ENCODE measurements at places on chromosomes 1 and 21.
A peak's percentile ranks its signal among the peaks of the same experiment; 100 is the strongest.

- no peak for DNase-seq
Measured at GRCh38 chr1:228867951-228868730, 132.9 kb downstream of the RHOU start.

DNA sequence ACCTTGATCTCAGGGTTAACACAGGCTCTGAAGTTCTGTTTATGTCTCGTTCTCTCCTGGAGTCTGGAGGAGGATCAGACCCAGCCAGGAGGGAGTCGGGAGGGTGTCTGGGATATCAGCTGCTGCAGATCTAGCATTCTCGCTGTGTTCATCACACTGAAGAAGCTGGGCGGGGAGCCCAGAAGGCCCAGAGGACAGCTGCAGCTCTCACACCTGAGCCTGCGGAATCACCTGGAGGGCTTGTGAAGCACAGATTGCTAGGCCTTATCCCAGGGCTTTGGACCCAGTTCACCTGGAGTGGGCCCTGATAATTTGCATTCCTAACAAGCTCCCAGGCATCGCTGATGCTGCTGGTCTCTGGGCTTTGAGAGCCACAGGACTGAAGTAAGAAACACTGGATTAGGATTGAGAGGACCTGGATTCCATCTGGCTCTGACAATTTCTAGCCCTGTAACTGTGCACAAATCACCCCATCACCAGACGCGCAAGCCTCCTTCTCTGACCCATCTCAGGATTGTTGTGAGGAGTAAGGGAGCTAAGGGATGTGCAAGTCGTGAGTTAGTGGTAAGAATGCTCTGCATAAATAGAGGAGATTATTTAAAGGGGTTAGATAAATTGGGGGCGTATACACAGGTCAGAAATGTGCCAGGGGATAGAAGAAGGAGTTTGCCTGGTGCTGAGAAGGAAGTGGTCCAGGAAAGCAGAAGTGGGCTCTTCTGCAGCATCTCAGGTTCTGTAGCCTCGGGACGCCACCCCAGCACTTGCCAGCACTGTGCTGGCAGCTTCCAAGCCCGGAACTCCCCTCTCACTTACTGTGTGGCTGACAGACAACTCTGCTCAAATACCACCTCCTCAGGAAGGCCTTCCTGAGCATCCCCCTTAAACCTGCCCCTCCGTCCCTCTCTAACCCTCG lies 19.1 kb downstream of the ABCA4 start:
- DNase-seq: no peak

GRCh38 chr1:24465638-24466037 lies 37.0 kb upstream of the RCAN3 start:
- no peak for DNase-seq

GRCh38 chr1:157562515-157562914 lies 10.2 kb upstream of the FCRL5 start:
- DNase-seq: no peak

DNA sequence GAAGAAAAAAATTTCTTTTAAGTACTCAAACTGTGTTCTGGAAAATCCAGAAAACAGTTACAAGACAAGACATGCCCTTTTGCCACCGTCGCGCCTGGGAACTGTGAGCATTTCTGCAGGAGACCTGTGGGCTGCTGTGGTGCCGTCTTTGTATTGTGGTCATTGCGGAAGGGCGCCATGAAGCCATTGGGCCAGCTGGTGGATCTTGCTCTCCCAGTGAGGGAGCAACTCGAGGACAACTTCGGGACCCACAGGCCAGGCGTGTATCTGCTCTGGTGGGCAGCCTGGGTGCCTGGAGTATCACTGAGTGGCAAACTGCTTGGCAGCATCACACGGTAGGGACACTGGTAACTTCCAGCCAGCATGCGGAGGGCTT lies 3.8 kb upstream of the THEMIS2 start:
- DNase-seq: no peak

GRCh38 chr1:24855474-24855873 lies 74.6 kb downstream of the RUNX3 start:
- no peak for DNase-seq

DNA sequence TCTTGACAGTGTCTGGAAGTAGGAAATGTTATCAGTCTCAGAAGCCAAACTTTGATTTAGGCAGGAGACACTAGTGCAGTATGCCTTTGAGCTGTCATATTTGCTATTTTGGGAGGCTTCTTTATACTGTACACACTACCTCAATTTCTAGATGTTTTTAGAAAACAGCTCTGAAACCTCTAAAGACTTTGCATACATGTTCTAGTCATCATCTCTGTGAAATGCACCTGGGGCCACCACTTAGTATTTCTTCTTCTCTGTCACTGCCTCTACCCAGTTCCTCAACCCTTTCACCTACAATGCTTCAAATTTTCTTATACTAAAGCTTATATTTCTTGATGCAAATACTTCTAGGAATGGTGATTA lies 29.1 kb upstream of the PLA2G4A start:
- DNase-seq: no peak

GRCh38 chr1:230773396-230774033 lies 26.3 kb downstream of the CAPN9 start:
- no peak for DNase-seq

GRCh38 chr1:225881081-225881958 lies 860 bp downstream of the TMEM63A start:
- DNase-seq: peak; percentile 70

DNA sequence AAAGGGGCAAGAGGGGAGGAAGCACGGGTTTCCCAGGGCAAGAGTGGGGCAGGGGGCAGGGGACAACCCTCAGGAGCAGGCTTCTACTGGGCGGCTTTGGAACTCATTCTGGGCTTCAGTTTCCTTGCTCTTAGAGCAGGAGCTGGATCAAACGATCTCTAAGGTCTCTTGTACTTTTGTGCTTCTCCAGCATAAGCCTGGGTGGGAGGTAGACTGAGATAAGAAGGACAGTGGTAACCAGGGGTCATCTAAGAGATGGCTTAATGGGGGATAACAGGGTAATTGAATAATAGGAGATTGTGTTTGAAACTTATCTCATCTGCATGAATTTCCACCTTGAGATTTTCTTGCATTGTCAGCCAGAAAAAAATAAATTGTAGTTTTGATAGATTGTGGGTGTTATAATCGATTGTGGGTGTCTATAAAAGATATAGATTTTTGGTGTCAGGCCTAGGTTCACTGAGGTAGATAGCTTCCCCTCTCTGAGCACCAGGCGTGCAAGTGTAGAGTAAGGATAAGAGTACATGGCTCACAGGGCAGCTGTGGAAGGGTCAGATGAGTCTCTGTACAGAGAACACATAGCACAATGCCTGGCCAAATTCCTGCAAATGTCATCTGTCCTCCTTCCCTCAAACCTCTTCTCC lies 68.0 kb downstream of the CD58 start:
- no peak for DNase-seq

GRCh38 chr21:37220433-37220980 lies 46.6 kb downstream of the VPS26C start:
- peak; percentile 52 for DNase-seq

GRCh38 chr21:43853851-43854772 lies 10.9 kb upstream of the AGPAT3 start:
- DNase-seq: no peak

- DNase-seq: no peak
Measured at GRCh38 chr1:41243079-41243385, 926 bp upstream of the SCMH1 start.

DNA sequence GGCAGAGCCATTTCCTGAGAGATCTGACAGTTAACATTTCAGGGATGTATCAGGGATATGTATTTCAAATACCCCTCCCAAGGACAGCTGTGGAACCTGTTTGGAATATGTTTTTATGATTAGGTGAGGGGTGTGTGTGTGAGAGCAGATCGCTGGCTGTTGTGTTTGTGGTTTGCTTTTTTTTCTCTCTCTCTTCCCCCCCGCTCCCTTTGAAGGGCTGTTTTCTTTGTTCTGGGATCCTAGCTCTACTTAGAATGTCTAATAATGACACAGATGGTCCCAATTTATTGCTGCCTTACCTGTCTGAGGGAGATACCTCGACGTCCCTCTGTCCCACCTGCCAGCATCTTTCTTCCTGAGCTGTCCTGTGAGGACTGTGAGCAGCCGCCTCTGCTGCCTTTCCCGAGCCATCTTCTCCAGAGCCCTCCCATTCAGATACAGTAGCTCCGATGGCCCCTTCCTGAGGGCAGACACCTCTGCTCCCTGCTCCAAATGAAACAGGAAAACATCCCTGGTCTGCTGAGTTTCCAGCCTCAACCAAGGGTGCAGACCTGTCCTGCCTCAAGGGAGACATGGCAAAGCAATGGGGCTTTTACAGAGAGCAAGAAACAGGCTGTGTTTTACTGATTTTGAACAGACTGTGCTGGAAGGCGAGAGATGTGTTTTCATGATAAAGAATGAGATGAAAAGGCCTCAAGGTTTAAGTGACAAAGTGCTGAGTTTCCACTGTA lies 138.0 kb upstream of the TNR start:
- no peak for DNase-seq

DNA sequence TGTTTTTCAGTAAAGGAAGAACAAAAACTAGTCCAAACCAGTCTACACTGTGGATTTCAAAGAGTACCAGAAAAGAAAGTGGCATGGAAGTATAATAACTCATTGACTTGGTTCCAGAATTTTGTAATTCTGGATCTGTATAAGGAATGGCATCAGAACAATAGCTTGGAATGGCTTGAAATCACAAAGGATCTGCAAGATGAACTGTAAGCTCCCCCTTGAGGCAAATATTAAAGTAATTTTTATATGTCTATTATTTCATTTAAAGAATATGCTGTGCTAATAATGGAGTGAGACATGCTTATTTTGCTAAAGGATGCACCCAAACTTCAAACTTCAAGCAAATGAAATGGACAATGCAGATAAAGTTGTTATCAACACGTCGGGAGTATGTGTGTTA lies 21.3 kb downstream of the CHODL start:
- no peak for DNase-seq

DNA sequence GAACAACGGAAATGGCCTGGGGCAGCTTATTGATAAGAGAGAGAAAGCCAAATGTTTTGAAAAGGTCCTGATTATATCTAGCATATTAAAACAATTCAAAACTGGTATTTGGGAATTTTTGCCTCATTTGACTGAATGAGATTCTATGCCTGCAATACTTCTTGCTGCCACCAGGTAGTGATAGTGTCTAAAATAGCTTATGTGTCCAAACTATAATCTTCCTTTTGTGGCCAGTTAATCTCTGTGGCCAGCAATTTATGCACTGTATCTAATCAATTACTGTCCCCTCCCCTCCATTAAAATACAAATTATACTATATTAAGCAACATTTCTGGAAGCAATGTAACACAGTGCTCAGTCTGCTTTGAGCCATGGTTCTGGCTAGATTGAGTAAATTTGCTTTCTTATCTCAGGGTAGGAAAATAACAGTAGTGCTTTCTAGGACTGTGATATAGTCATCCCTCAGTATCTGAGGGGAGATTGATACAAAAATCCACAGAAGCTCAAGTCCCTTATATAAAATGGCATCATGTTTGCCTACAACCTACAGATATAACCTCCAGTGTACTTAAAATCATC lies 91.8 kb downstream of the FOXD2 start:
- no peak for DNase-seq

- DNase-seq: no peak
Measured at GRCh38 chr1:240562111-240562590, 49.8 kb downstream of the GREM2 start.

- DNase-seq: no peak
Measured at GRCh38 chr1:26327956-26328362, 10.2 kb downstream of the CD52 start.

DNA sequence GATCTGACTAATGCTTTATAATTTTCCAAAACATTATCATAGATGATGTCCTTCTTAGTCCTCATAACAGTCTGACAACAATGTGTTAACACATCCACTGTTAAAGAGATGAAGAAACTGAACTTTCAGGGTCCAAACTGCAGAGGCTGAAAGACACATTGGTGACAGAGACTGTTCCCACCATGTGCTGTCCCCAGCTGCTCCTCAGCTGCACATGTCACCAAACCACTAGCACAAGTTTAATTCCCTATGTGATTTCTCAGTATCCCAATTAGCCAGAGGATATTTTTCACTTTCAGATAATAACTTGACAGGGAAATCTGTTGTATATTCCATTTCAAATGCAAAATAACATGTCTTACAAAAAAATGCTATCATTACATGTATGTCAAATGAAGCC lies 24.6 kb downstream of the LAMC2 start:
- DNase-seq: no peak

- no peak for DNase-seq
Measured at GRCh38 chr1:150576367-150576711, 3.1 kb downstream of the MCL1 start.

- no peak for DNase-seq
Measured at GRCh38 chr1:94336991-94337390, 81.2 kb upstream of the ABCD3 start.

- no peak for DNase-seq
Measured at GRCh38 chr21:45630066-45630694, 13.3 kb upstream of the PCBP3 start.

GRCh38 chr1:239237912-239238311 lies 148.5 kb upstream of the CHRM3 start:
- DNase-seq: no peak

DNA sequence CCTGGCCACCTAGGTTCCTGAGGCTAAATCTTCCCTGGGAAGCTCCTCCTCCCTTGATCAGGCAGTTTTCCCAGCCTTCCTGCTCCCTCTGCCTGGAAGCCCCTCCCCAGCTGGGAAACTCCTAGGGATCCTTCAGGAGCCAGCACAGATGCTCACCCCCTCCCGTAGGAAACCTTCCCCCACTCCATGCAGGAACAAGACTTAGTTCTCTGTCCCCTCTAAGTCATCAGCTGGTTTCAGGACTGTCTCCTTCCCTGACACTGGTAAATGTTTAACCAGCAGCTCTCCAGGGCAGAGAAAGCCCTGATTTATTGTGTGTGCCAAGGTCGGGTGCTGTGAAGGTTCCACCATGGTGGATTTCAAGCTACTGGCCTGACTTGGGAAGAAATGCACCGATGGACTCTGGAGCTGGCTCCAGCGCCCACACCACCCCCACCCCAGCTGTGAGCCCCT lies 25.0 kb downstream of the TTC39A start:
- DNase-seq: no peak

GRCh38 chr1:25106352-25106751 lies 126.0 kb downstream of the SYF2 start:
- peak; percentile 19 for DNase-seq

- no peak for DNase-seq
Measured at GRCh38 chr21:34833465-34833864, 164.7 kb downstream of the CLIC6 start.

GRCh38 chr21:45146306-45146705 lies 71.9 kb downstream of the ADARB1 start:
- DNase-seq: no peak

GRCh38 chr1:172900376-172900997 lies 150.3 kb downstream of the TNFSF18 start:
- DNase-seq: no peak

DNA sequence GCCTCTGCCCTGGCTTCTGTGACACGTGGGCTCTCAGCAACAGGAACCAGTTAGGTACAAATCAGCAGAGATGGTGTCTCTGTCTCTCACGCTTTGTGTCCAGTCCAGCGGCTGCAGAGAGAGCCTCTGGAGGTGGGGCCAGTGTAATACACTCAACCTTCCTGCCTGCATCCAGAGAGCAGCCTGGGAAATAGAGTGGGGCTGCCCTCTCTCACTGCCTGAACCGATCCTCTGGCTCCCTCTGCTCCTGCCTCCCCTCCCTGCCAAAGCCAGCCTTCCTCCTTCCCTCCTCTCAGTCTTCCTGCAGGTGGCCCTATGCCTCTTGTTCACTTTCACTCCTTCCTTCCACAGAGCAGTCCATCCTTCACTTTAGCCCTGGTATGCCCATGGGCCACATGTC lies at the start of gene ZNF648:
Gene ZNF648 (minus strand): TSS at position 119 of the 400 bp plus-strand sequence. CDS start 3,702 bp downstream, outside the sequence.
- no peak for DNase-seq

Data from AG08395 (cell line).